ENCODE measurements at places on chromosomes 3 and 15.

DNA sequence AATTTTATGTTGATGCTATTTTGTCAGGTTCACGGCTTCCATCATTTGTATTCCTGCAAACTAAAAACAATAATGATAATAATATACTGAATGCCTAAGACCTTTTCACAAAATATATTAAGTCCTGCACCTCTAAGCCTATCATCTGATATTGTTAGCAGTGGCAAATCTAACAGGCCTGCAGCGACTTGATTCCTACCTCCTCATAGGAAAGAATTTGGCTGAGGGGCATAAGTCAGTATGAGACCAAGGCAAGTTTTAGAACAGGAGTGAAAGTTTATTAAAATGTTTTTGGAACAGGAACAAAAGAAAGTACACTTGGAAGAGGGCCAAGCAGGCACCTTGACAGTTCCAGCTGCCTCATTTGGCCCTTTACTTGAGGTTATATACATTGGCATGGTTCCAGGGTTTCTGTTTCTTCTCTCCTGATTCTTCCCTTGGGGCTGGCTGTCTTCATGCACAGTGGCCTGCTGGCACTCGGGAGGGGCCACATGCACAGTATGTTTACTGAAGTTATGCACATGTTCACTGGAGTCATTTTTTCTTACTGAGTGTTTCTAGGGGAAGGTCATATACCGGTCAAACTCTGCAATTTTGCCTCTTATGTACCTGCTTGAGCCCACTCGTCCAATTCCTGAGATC, 418.1 kb downstream of the EPHA6 start:
- no peak for DNase-seq

- DNase-seq, result no peak
Observed at GRCh38 chr3:158273656-158274055, 163.8 kb downstream of the RSRC1 start.

- no peak for DNase-seq
Observed at GRCh38 chr3:3165650-3166049, 13.8 kb downstream of the CRBN start.

- no peak for DNase-seq
Observed at GRCh38 chr3:42853739-42854302, 21.9 kb downstream of the CYP8B1 start.

DNA sequence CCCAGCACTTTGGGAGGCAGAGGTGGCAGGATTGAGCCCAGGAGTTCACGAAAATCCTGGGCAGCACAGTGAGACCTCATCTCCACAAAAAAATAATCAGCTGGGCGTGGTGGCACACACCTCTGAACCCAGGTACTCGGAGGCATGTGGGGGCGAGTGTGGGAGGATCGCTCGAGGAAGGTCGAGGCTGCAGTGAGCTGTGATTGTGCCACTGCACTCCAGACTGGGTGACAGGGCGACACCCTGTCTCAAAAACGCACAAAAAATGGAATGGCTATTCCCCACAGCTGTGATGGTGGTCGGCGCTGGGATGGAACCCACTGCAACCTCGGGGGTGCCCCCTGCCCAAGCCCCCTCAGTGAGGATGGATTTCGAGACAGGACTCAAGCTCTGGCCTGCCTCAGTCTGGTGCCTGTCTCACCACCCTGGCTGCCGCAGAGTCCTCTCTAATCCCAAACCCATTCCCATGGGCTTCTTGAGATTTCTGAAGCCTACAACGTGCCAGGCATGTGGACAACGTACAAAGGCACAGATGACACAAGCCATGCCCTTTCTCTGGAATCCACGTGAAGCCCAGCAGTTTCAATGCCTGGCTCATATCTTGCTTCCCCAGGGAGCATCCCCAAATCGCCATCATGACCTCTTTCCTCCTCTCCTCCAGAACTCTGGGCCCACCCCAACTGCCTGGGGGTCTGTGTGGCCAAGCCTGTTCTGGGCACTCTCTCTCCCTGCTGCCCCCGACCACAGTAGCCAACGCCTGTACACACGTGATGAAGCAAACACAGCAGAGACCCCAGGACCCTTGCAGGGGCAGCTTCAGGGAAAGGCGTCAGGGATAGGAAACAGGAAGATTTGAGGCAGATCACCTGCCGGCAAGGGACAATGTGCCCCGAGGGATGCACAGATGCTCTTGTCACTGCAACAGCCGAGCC, 32.4 kb downstream of the ADAMTS17 start:
- DNase-seq, result no peak

Measured in SW480 (cell line).